Fibroblast of upper back skin (primary cell): ENCODE measurements at places on chromosomes 11 and 22.
A peak's percentile ranks its signal among the peaks of the same experiment; 100 is the strongest.

- no peak for DNase-seq
These were observed 23.2 kb downstream of the CAPN1 start for GRCh38 chr11:65204646-65205601.

GRCh38 chr11:128802358-128802981 is 64.6 kb downstream of the KCNJ1 start:
- peak; percentile 32 for DNase-seq

- no peak for DNase-seq
These were observed 8.6 kb downstream of the PLEKHA7 start for GRCh38 chr11:17005646-17006045.

- DNase-seq = peak; percentile 93
These were observed 4.4 kb downstream of the CACNA1I start for GRCh38 chr22:39574779-39575551.

DNA sequence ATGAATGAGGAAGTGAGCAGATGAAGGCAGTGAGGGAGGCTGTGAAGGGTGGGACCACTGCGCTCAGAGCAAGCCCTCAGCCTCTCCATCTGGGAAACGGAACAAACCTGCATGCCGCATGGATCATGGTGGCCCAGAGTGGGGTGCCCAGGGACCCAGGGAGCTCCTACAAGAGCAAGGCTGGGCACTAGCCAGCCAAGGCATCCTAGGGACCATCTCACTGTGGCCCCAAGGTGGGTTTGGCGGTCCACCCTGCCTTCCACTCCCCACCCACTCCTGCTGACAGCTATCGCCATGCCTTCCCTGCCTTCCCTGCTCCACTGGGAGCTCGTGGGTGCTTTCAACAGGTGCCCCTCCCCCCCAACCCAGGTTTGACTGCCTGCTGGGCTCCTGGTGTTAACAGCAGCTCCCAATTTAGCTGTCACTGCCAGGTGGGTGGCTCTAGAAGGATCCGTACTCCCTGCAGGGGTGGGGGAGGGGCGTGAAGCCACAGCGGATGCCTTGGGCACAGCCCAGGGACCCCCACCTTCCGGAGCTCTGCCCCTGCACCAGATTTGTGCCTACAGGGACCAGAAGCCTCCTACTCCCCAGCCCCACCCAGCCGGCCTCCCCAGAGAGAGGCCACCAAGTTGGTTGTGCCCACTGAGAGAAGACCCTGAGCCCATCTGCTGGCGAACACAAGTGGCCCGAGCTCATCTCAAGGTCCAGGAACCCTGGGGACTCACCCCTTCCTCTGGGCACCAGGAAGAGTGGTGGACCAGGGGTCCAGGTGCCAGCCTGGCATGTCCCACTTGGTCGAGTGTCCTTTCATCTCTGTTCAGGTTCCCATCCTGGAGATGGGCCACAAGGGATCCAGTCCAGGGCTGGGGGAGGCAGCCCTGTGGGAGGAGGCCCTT is 29.7 kb upstream of the PRODH start:
- no peak for DNase-seq

DNA sequence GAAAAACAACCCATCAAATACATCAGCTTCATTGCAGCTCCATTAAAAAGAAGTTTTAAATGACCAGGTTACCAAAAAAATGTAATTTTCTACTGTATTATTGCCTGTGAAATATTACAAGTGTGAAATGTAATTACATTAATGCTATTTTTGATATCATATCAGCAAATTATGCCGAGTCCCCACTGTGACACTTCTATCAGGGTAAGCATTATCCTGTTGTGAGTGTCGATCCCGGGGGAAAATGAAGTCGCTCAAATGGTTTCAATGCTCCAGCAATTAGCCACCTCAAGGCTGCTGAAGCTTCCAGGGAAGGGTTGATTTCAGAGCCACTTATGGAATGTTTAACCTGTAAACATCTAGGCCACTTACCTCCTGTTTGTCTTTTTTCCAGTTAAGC is 70.4 kb downstream of the RCN1 start:
- DNase-seq = no peak

DNA sequence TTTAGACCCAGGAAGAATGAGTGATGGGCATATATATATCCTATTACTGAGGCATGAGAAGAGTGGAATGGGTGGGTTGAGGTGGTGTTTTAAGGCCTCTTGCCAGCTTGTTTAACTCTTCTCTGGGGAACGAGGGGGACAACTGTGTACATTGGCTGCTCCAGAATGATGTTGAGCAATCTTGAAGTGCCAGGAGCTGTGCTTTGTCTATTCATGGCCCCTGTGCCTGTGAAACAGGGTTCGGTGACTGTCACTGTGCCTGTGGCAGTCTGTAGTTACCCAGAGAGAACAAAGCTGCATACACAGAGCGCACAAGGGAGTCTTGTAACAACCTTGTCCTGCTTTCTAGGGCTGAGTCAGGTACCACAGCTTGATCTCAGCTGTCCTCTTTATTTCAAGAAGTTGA is 11.7 kb downstream of the LIMK2 start:
- DNase-seq = no peak

DNA sequence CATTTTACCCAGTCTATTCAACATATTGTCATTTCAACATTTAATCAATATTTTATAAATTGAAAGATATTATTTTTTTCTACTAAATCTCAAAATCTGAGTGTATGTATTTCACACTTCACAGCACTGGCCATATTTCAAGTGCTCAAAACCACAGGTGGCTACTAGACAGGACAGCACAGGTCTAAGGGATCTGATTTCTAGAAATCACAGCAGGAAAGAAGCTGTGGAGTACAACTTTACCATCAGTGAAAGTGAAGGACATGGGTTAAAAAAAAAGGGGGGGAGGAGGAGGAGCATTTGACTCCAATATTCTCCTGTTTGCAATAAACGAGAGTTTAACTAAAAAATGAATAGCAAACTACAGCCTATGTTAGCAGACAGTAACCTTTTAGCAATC is 4.5 kb downstream of the PRDM10 start:
- DNase-seq = no peak

DNA sequence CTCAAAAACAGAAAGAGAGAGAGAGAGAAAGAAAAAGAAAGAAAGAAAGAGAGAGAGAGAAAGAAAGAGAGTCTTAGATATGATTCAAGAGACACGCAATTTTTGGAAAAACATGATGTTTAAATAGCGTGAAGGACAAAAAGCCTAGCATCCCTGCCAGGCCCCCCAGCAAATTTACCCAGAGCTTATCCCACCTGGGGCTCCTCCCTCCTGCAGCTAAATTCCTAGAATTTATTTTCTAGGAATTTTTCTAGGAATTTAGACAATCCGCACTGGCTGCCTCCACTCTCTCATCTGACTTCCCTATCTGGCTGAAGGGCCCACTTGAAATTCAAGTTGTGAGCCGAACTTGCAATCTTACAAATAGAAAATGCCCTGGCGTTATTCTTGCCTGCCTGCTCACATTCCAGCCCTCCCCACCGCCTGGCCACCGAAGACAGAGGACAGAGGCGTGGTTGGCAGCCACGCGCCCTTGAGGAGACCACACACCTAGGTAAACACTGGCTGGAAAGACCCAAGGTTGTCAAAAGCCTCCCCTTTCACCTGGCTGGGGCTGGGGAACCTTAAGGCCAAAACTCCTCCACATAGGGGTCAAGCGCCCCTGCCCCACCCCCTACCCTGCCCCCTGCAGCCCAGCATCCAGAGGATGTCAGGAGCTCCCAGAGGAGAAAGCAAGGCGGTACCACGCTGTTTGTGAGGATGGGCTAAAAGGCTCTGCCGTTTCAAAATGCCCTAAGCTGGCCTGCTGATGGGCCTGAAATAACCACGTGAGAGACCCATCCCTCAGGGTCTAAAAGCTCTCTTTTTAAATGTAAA is 42.2 kb downstream of the AHNAK start:
- DNase-seq = no peak

- DNase-seq = no peak
These were observed 155.3 kb upstream of the RASSF10 start for GRCh38 chr11:12853652-12854296.

GRCh38 chr11:32439501-32440210 is 4.3 kb upstream of the WT1 start:
- no peak for DNase-seq

DNA sequence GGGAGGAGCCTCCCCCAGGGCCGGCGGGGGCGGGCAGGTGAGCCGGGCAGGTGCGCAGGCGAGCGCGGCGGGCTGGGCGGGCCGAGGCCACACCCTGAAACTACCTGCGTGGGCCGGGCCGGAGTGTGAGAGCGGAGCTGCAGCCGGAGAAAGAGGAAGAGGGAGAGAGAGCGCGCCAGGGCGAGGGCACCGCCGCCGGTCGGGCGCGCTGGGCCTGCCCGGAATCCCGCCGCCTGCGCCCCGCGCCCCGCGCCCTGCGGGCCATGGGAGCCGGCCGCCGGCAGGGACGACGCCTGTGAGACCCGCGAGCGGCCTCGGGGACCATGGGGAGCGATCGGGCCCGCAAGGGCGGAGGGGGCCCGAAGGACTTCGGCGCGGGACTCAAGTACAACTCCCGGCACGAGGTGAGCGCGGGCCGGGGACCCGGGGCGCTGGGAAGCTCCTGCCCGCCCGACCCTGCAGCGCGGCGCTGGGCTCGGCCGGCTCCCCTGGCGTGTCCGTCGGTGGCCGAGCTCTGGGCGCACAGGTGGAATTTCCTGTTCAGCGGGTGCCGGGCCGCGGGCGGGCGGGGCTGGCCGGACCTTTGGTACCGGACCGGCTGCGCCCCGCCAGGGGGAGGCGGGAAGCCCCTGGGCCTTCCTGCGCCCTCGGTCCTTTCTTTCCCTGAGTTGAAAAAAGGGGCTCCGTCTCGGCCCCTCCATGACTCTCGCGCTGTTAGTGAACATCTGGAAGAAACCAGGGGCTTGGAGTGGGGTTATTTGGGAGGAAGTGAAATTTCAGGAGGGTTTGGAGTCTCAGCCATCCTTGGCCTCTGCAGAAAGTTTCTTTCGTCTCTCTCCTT is at the start of gene ST14:
ST14 (plus strand) TSS at position 126 of the 841 bp plus-strand sequence; CDS start at position 324, 198 bp downstream.
- no peak for DNase-seq

- DNase-seq = no peak
These were observed 203.7 kb downstream of the GRIK4 start for GRCh38 chr11:120715239-120715638.

DNA sequence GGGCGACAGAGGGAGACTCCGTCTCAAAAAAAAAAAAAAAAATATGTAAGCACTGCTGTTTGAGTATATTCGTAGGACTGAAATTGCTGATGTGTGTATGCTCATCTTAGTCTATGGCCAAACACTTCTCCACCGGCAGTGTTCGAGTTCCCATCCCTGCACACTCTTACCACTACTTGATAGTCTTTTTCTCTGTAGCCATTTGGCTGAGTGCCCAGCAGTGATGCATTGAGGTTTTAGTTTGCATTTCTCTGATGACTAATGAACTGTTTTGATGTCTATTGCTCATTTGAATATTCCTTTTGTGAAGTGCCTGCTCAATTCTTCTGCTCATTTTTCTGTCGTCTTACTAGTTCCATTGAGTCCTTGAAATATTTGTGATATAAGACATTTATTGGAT is 1.9 kb downstream of the TIRAP start:
- DNase-seq = peak; percentile 96

DNA sequence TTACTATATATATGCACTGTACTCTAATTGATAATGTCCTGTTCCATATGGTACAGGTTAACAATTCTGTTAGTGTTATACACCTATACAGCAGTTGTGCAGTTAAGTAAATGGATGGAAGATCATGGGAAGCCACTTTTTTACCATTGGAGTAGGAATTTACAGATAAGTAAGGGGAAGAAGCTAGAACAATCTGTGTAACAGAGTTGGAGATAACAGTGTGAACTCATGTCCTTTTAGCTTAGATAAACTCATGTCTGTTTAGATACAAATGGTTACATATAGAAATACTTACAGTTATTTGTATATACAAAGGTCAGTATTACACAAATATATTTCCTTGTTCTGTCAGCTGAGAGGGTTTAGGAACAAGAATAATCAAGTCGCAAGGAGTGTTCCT is 6.8 kb upstream of the DEUP1 start:
- DNase-seq = no peak

- no peak for DNase-seq
These were observed 102.9 kb upstream of the PAX6 start for GRCh38 chr11:31913985-31914384.

DNA sequence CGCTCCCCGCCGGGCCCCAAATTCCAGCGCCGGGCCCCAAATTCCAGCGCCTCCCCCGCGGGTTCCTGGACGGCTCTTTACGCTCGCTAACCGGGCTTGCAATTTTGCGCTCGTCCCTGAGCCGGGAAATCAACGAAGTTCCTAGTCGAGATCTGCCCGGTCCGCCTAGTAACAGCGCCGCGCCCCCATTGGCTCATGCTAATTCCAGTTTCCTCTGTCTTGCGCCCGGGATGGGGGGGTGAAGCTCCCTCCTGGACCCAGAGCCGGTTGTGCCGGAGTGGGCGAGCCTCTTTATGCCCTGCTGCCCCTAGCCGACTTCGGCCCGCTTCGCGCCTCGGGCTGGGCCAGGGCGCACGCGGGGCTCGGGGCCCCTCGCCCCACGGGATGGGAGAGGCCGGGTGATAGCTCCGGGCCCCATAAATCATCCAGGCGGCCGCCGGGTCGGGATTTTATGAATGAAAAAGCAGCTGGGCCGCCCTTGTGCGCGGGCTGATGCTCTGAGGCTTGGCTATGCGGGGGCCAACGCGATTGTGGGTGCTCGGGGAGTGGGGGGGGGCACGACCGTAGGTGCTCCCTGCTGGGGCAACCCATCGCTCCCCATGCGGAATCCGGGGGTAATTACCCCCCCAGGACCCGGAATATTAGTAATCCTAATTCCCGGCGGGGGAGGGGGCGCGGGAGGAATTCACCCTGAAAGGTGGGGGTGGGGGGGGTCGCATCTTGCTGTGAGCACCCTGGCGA is 1.8 kb upstream of the CCND1 start:
- DNase-seq = peak; percentile 96

- DNase-seq = no peak
These were observed 27.8 kb downstream of the SDHD start for GRCh38 chr11:112114460-112114859.

- peak; percentile 17 for DNase-seq
These were observed 41.0 kb upstream of the OLFML1 start for GRCh38 chr11:7444091-7444981.

- DNase-seq = peak; percentile 24
These were observed 915 bp downstream of the FEZ1 start for GRCh38 chr11:125494974-125495725.

- DNase-seq = peak; percentile 55
These were observed 790 bp downstream of the RAB1B start for GRCh38 chr11:66268952-66269905.

DNA sequence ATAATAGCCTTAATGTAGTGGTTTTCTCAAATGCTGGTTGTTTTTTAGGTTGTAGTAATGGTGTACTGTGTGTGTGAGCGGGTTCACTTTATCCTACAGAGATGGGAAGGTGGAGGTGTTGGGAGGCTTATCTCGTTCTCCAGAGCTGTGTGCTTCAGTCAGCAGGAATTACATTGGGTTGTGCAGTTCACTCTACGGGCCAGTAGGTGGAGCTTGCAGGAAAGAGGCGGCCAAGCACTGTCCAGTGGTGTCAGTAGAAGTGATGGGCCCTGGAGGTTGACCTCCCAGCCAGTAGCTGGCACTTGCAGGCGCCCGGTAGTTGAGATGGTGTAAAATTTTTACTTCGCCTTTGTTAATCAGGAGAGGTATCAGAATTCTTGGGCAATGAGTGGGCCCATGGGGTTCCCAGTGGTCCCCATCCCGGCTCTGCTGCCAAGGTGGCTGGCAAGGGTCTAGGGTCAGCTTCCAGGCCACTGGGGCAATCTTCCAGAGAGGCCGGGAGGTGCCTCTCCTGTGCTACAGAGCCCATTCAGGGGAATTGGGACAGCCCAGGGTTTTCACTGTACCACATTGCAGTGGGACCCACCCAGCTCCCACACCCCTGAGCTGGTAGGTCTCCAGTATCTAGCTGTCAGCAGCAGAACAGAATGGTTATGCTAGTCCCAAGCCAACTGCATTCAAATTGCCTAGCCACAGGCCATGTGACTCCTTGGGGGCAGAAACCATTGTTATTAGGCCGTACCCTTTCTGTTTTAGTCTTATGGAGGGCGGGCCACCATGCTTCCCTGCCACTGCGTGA is 43.9 kb downstream of the BIRC2 start:
- DNase-seq = peak; percentile 57
